Islet precursor cell (in vitro differentiated cells): ENCODE measurements at places on chromosomes 2 and 18.

GRCh38 chr2:11042841-11043240 is 112.4 kb upstream of the SLC66A3 start:
- no peak for DNase-seq

GRCh38 chr2:217030081-217030480 is 170.2 kb upstream of the TNP1 start:
- DNase-seq = no peak

GRCh38 chr2:116094196-116094595 is 1651.8 kb downstream of the DPP10 start:
- DNase-seq = no peak

GRCh38 chr18:57813245-57813644 is 10.1 kb upstream of the ATP8B1 start:
- peak; percentile 68 for DNase-seq

DNA sequence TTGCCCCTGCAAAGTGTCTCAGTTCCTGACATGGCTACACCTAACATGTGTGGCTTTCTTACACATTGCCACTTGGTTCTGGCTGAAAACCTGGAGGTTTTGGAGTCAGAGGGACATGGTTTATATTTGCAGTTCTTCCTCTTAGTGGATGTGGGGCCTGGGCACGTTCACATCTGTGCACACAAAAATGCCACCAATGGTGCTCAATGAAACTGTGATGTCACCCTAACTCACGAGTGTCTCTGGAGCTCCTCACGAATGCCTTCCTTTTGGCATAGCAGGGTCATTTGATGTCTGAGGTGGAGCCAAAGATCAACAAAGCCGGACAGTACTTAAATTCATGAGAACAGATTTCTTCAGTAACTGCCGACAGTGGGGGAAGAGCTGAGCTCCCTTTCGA is 231.7 kb upstream of the HS6ST1 start:
- no peak for DNase-seq

DNA sequence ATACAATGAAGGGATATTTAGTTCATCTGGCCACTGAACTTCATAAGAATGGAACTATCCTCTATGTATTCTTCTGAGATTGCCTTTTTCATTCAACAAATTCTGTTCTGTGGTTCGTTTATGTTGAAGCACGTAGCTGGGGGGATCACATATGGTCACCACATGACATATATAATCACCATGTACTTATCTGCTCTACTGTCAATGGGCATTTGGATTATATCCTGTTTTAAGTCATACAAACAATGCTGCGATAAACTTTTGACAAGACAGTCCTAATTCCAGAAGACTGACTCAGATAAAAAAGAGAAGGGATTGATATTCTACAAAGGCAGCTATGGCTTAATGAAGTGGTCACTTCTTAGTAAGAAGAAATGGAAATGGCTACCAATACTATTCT is 116.0 kb upstream of the CCDC195 start:
- DNase-seq = no peak

- peak; percentile 88 for DNase-seq
Observed at GRCh38 chr2:217707131-217707611, 295.6 kb downstream of the TNS1 start.

GRCh38 chr2:74146929-74147726 is 584 bp downstream of the BOLA3 start:
- DNase-seq = no peak

DNA sequence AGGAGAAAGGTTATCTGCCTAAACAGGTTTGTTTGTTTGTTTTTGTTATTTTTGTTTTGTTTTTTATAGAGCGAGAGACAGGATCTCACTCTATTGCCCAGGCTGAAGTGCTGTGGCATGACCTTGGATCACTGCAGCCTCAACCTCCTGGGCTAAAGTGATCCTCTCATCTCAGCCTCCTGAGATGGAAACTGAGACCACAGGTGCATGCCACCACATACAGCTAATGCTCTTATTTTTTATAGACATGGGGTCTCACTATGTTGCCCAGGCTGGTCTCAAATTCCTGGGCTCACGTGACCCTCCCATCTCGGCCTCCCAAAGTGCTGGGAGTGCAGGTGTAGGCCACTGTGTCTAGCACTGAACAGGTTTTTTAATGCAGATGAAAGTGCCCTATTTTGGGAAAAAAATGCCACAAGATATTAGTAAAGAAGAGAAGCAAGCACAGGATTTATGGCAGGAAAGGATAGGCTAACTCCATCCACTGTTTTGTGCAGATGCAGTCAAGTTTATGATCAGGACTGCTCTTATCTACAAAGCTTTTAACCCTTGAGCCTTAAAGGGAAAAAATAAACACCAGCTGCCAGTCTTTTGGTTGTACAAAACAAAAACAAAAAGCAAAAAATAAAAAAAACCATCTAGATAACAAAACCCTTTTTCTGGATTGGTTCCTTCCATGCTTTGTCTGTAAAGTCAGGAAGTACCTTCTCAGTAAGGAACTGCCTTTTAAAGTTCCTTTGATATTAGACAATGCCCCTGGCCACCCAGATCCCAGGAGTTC is 29.4 kb downstream of the MAP4K3 start:
- no peak for DNase-seq

DNA sequence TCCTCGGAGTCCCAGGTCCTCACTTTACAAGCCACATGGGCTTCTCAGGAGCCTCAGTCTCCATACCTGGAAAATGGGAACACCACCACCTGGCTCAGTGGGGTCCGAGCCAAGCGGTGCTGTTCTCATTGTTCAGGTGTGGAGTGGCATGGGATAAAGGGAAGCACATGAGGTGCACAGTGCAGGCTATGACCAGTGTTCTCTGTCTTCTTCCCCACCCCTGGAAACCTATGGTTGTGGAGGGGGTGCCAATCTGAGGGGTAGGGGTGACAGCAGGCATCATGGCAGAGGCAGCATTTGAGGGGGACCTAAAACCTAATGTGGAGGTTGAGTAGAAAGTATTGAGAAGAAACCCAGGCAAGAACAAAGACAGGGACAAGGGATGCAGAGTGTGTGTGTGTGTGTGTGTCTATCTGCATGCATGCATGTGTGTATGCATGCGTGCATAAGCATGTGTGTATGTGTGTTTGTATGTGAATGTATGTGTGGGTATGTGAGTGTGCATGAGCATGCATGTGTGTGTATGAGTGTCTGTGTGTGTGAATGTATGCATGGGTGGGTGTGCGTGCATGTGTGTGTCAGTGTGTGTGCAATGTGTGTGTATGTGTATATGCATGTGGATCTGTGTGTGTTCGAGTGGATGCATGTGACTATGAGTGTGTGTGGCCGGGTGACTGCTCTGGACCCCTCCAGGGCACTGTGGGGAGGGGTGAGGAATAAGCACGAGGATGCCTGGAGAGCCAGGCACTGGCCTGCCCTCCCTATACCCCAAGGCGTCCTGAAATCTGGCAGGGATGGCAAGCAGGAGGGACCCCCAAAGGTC is 4.0 kb downstream of the KIF1A start:
- DNase-seq = peak; percentile 38

- no peak for DNase-seq
Observed at GRCh38 chr2:6647046-6647445, 218.7 kb downstream of the CMPK2 start.

GRCh38 chr2:107801498-107801897 is 25.2 kb upstream of the RGPD4 start:
- DNase-seq = peak; percentile 47

- peak; percentile 63 for DNase-seq
Observed at GRCh38 chr18:12598181-12598930, 59.6 kb downstream of the SPIRE1 start.

DNA sequence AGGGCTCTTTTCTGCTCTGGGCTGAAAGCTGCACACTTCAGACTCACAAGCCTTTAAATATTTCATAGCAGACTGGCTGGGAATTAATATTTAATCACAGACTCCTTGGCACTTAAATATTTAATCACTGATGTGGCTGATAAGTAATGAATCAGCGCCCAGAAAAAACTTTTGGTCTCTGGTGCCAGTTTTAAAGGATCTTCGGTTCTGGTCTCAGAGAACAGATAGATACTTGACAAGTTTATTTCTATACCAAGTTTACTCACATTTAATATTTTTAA is 201.2 kb downstream of the MYCN start:
- DNase-seq = no peak

DNA sequence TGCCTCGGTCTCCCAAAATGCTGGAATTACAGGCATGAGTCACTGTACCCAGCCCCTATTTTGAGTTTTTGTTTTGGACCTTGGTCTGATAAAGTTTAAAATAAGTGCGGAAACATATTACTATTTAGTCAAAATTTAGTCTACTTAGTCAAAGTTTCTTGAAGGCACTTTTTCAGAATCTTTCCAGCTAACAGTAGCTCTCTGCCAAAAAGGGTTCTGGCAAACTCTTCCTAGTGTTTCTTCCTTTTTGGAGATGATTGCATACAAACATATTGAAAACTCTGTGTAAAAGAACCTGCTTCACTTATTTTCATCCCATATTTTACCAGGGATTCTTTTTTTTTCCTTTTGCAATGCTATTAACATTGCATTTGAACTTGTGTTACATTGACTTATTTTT is 28.8 kb downstream of the GMCL1 start:
- DNase-seq = no peak

DNA sequence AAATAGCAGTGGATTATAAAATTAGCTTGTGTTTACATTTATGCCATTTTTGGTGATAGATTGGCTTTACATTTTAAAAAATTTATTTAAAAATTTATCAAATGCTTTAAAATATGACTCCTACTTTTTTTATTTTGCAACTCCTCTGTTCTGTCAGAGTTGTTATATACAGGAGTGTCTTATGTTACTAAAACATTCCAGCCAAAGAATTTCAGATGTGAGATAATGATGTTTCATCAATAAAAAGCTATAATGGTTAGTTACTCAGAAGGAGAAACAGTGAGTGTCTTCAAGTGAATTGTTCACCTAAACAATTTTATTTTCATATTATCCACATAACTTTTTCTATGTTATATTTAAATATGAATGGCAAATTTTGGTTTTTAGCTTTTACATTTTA is 52.7 kb downstream of the GLS start:
- no peak for DNase-seq

DNA sequence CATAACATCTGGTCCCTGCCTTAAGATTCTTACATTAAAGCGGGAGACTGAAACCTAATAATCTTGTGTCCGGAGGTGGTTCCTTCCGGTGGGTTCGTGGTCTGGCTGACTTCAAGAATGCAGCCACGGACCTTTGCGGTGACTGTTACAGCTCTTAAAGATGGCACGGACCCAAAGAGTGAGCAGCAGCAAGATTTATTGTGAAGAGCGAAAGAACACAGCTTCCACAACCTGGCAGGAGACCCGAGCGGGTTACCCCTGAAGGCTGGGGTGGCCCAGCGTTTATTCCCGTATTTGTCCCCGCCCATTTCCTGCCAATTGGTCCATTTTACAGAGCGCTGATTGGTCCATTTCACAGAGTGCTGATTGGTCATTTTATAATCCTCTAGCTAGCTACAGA is 122.3 kb upstream of the SIX2 start:
- no peak for DNase-seq

GRCh38 chr2:205684871-205685313 is 2.6 kb downstream of the NRP2 start:
- DNase-seq = no peak

- DNase-seq = no peak
Observed at GRCh38 chr18:12038082-12038638, 55.5 kb upstream of the ANKRD62 start.
